ENCODE measurements at places on chromosomes 7 and 10. TPM values are rescaled to one million over a fixed set of nuclear protein-coding genes. Genes with fewer than 3 reads are reported as not detected.
A peak's percentile ranks its signal among the peaks of the same experiment; 100 is the strongest.

DNA sequence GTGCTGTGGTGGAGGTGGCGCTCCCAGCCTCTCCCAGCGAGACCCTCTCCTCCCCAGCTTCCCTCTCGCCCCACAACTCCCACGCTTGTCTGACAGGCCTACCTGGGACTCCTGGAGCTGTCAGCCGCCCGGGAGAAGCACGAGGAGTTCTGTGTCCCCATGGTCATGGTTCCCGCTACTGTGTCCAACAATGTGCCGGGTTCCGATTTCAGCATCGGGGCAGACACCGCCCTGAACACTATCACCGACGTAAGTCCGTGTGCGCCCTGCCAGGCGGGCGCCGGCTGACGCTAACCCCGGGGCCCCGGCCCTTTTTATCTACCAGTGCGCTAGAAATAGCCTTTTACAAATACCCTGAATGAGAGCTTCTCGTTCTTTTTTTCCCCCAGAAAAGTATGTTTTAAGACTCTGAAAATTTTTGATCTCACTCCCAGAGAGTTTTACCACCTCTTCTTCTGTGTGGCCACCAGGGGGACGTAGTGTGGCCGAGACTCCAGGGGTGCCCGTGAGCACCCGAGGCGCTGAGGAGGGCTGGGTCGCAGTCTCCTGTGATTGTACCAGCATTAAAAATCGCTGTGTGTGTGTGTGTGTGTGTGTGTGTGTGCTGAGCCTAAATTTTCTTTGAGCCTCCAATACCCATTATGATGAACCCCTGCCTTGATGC is 52.6 kb downstream of the PFKP start:
- peaks cover 12% of the 10 kb centered on the region for H3K36me3 ChIP-seq
- no peaks in the 10 kb centered on the region for H3K27me3 ChIP-seq
- no peak overlapping the region for H3K27ac ChIP-seq
- H3K4me1 ChIP-seq, result no peaks in the 10 kb centered on the region
- no peak for DNase-seq

ARF5 gene
- 165 TPM for total RNA-seq

SLC26A3 gene
- 4,526 TPM for total RNA-seq

- no peaks in the 10 kb centered on the region for H3K4me1 ChIP-seq
- no peak overlapping the region for H3K4me3 ChIP-seq
- no peak overlapping the region for H3K27ac ChIP-seq
- no peak for DNase-seq
- H3K36me3 ChIP-seq, result no peaks in the 10 kb centered on the region
Measured at GRCh38 chr7:86653919-86654659, 10.4 kb downstream of the GRM3 start.

GLI3 gene
- 6.0 TPM for total RNA-seq

HMX2 gene
- total RNA-seq, result not detected

DNA sequence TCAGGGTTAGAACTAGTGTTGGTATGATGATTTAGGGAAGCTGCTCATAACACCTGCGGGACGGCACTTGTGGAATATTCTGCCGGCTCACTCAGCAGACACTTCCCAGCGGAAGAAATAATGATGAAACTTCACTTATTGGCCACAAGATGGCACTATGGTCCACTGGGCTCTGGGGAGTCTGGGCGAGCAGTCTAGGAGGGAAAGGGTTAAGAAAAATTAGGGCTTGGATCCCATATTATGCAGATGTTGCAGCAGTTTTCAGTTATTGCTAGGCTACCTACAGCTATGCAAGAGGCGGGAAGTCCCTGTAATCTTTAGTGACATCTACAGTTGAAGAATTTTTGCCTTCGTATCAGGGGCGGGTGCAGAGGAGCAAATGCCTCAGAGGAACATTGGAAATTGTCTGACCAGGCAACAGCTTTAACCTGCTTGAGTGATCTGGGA is 238.7 kb upstream of the PRSS58 start:
- no peaks in the 10 kb centered on the region for H3K27me3 ChIP-seq
- DNase-seq, result peak; percentile 26
- no peaks in the 10 kb centered on the region for H3K36me3 ChIP-seq

- H3K4me3 ChIP-seq, result no peak overlapping the region
- DNase-seq, result no peak
- peaks cover 38% of the 10 kb centered on the region for H3K4me1 ChIP-seq
- no peaks in the 10 kb centered on the region for H3K27me3 ChIP-seq
Measured at GRCh38 chr10:77160679-77161078, 476.9 kb downstream of the KCNMA1 start.

FAM180A gene
- total RNA-seq, result 3.8 TPM

ANKRD7 gene
- 0.27 TPM for total RNA-seq

GRCh38 chr7:137934176-137934826 is 67.6 kb downstream of the CREB3L2 start:
- peak overlapping the region; percentile 75 for H3K27ac ChIP-seq
- no peak for DNase-seq
- H3K4me3 ChIP-seq, result peak overlapping the region; percentile 29
- H3K27me3 ChIP-seq, result no peaks in the 10 kb centered on the region
- H3K4me1 ChIP-seq, result peaks cover 50% of the 10 kb centered on the region
- no peaks in the 10 kb centered on the region for H3K36me3 ChIP-seq

PARD3 gene
- 65.3 TPM for total RNA-seq

- DNase-seq, result no peak
- no peak overlapping the region for H3K4me3 ChIP-seq
- H3K27me3 ChIP-seq, result no peaks in the 10 kb centered on the region
- no peaks in the 10 kb centered on the region for H3K36me3 ChIP-seq
Measured at GRCh38 chr7:116779216-116779615, 83.2 kb upstream of the CAPZA2 start.

NUDT13 gene
- total RNA-seq, result 25.1 TPM

GRCh38 chr7:133696056-133696455 is 431.1 kb upstream of the LRGUK start:
- H3K36me3 ChIP-seq, result no peaks in the 10 kb centered on the region
- H3K27me3 ChIP-seq, result no peaks in the 10 kb centered on the region
- no peaks in the 10 kb centered on the region for H3K4me1 ChIP-seq
- no peak overlapping the region for H3K27ac ChIP-seq

DNA sequence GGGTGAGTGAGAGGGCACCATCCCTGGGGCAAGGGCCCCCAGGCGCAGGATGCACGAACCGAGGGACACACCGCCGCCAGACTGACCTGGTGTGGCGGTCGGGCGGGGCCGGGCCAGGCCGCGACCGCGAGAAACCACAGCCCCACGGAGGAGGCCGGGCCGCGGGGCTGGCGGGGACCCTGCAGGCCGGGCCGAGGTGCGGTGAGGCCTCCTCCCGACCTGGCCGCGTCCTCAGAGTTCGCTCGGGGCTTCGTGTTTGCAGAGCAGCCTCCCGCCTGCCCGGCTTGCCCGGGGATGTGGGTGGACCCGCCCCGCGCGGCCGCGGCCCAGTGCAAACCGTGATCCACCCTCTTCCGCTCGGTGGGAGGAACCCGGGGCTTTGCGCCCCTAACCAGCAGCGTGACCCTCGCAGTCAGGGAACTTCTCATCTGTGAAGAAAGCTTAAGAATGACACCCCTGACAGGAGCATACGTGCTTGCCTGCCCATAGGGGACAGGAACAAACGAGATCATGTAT is 20.6 kb upstream of the HOXA13 start:
- DNase-seq, result no peak
- peaks cover 70% of the 10 kb centered on the region for H3K27me3 ChIP-seq
- no peak overlapping the region for H3K4me3 ChIP-seq
- no peak overlapping the region for H3K27ac ChIP-seq
- no peaks in the 10 kb centered on the region for H3K36me3 ChIP-seq

DNA sequence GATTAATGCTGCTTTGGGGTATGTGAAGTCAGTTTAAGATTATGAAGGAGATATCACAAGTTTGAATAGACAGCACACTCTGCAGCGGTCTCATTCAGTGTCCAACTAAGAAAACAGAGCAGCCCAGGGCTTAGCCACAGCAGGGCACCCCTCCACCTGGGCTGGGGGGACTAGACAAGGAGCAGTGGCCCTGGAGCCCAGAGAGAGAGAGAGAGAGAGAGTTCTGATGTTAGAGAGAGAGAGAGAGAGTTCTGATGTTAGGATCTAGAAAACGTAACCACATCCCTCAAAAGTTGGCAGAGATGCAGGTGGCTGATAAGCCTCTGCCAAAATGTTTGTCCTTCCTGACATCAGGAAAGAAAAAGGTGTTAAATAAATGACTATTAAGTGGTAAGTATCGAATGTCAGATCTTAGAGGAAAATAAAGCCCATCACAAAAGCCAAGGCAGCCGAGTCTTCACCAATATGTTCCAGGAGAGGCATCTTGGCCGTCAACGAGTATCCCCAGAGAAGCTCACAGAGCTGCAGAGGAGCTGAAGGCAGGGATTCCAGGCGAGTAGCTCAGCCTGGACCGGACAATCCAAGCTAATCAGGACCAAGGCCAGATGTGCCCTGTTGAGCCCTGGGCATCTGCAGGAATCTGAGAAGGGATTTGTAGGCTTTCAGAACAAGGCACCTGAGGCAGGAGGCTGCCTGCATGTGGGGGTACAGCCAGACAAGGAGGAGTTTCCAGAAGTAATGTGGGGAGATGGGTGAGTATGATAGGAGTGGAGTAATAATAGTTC is 150.1 kb upstream of the TCF7L2 start:
- DNase-seq, result no peak
- no peak overlapping the region for H3K27ac ChIP-seq
- no peak overlapping the region for H3K4me3 ChIP-seq
- H3K4me1 ChIP-seq, result peaks cover 23% of the 10 kb centered on the region
- no peaks in the 10 kb centered on the region for H3K36me3 ChIP-seq

GRCh38 chr10:472241-472910 is 217.1 kb downstream of the DIP2C start:
- no peaks in the 10 kb centered on the region for H3K36me3 ChIP-seq
- no peak overlapping the region for H3K4me3 ChIP-seq
- DNase-seq, result no peak
- H3K27me3 ChIP-seq, result no peaks in the 10 kb centered on the region

All from transverse colon (tissue), 4 donors.